ENCODE measurements at places on chromosomes 2 and 18.
A peak's percentile ranks its signal among the peaks of the same experiment; 100 is the strongest.

DNA sequence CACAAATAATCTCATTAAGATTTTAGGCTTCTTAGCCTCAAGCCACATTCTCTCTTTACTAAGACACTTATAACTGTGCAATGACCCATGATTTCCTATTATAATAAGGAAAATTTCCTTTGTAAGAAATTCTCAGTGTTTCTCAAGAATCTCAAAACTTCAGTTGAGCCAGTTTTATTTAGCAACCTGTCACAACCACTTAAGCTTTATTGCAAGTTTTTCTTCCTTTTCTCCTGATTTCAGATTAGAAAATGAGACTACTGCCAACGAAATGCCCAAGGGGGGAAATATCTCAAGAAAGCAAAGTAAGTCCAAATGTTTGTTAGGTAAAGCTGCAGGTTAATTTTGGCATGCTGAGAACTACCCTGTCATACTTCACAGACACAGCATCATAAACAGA is 178.5 kb downstream of the THADA start:
- peak; percentile 54 for DNase-seq

GRCh38 chr2:11071211-11071610 is 84.1 kb upstream of the SLC66A3 start:
- DNase-seq: no peak

DNA sequence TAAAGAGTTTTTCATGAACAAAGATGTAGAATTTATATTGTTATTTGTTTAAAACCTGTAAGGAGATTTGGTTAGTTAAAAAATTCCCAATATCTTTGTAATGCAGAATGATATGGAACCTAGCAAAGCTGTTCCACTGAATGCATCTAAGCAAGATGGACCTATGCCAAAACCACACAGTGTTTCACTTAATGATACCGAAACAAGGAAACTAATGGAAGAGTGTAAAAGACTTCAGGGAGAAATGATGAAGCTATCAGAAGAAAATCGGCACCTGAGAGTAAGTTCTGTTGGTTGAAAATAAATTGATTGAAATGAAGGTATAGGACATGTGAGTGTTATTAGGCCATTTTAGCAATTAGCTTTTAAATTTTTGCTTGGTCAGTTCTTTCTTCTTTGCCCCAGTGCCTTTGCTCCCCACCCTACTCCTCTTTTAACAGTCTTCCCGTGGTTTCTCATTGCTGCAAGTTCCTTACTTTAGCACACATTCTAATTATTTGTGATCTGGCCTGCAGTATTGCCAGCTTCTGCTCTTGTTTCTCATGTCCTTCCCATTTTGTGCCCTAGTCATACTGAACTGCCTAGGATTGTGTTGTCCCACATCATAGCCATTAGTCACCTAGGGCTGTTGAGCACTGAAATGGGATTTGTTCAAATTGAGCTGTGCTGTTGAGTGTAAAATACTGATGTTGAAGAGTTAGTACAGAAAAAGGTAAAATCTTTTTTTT is 36.6 kb downstream of the VAPA start:
- DNase-seq: peak; percentile 19

DNA sequence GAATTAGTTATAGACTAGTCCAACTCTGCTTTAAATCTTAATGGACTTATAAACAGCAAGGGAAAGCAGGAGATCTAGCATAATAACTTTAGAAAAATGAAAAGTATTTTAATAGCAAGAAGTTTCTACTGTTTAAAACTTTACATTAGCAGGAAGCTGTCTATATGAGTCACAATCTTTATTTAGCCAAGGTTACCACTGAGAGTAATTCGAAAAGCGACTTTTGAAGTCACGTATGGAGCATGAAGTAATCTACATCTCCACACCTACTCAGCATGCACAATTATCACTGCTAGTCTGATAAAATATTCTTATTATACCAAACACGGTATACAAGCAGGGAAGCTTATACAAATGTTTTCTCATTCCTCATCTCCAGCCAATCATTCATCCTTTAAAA is 515.4 kb upstream of the SOX11 start:
- no peak for DNase-seq

DNA sequence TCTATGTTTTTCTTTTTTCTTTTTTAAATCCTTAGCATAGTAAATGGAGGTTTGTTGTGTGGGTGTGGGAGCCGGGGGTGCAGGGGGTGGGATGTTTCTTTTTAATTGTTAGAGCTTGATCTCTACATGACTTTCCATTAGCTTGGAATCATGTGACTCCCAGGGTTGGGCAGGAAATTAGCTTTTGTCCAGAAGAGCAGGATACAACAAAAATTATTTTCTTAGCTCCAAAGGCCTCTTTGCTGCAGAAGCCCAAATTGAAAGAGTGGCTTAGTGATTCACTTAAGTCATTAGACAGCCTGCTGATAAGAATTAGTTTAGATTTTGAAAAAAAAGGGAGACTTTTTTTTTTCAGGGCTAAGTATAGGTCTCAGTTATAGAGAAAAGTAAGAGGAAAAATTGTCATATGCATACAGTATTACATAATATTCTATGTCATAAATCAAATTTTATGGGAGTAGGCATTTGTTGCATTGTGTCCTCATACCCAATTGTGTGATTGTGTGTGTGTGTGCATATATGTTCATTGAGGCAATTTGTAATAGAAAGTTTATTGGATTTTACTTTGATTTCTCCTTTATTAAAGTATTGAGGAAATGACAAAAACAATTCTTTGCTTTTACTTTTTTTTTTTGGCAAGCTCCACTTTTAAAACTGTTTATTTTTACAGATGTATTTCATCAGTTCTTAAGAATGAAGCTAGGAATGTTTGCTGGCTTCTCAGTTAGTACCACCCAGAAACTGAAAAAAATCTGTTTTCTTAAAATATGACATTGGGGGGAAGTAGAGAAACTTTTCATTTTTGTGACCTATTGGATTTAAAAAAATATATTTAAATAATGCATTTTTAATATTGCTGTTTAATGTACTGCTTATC is 47.4 kb downstream of the TSPYL6 start:
- peak; percentile 14 for DNase-seq
